ENCODE measurements at places on chromosomes 6 and 20. TPM values are rescaled to one million over a fixed set of nuclear protein-coding genes. Genes with fewer than 3 reads are reported as not detected.

GRCh38 chr6:109486068-109486467 lies 3.0 kb upstream of the ZBTB24 start:
- H3K36me3 ChIP-seq: peaks cover 8% of the 10 kb centered on the region
- peaks cover 7% of the 10 kb centered on the region for H3K4me1 ChIP-seq
- DNase-seq: no peak
- H3K27me3 ChIP-seq: no peaks in the 10 kb centered on the region

PTPRT gene
- total RNA-seq: not detected

GRCh38 chr6:166636934-166637333 lies 9.9 kb upstream of the RPS6KA2 start:
- no peak overlapping the region for H3K27ac ChIP-seq
- peaks cover 3% of the 10 kb centered on the region for H3K27me3 ChIP-seq
- H3K4me1 ChIP-seq: peaks cover 9% of the 10 kb centered on the region
- no peak overlapping the region for H3K4me3 ChIP-seq

ADGRG6 gene
- total RNA-seq: 1.6 TPM

- peak overlapping the region; percentile 69 for H3K27ac ChIP-seq
- H3K4me1 ChIP-seq: peaks cover 29% of the 10 kb centered on the region
- H3K36me3 ChIP-seq: peaks cover 29% of the 10 kb centered on the region
These were observed 24.1 kb downstream of the STK4 start for GRCh38 chr20:44990425-44990824.

GRCh38 chr20:23149623-23150279 lies 63.6 kb upstream of the CD93 start:
- H3K27ac ChIP-seq: peak overlapping the region; percentile 97
- no peaks in the 10 kb centered on the region for H3K36me3 ChIP-seq
- no peaks in the 10 kb centered on the region for H3K27me3 ChIP-seq
- H3K4me1 ChIP-seq: peaks cover 85% of the 10 kb centered on the region
- no peak overlapping the region for H3K4me3 ChIP-seq

DNA sequence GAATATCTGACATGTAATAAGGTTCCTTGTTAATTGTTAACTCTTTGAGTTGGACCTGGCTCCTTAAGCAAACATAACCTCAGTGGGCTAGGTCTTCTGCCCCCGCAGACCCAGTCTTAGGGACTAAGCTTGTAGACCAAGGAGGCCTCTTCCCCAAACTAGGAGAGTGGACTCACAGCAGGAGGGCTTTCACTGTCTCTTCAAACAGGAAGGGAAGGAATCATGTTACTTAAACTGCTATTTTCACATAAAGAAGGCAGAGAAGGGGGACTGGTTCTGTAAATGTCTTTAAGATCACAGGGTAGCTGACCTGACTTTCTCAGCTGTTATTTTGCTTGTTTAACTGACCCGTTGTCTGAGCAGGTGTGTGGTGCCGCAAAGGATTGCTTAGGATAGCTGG lies 34.9 kb upstream of the PRDM1 start:
- no peaks in the 10 kb centered on the region for H3K4me1 ChIP-seq
- no peaks in the 10 kb centered on the region for H3K36me3 ChIP-seq
- no peaks in the 10 kb centered on the region for H3K27me3 ChIP-seq
- H3K27ac ChIP-seq: no peak overlapping the region

Measured in GM23248 (cell line).